ENCODE measurements at places on chromosomes 13 and 19.

- no peak for DNase-seq
These were observed 1040.6 kb upstream of the SLC10A2 start for GRCh38 chr13:104106705-104107393.

- DNase-seq = no peak
These were observed 171.7 kb upstream of the KLF12 start for GRCh38 chr13:74305876-74306275.

- peak; percentile 95 for DNase-seq
These were observed 1.3 kb downstream of the HMG20B start for GRCh38 chr19:3573858-3574637.

DNA sequence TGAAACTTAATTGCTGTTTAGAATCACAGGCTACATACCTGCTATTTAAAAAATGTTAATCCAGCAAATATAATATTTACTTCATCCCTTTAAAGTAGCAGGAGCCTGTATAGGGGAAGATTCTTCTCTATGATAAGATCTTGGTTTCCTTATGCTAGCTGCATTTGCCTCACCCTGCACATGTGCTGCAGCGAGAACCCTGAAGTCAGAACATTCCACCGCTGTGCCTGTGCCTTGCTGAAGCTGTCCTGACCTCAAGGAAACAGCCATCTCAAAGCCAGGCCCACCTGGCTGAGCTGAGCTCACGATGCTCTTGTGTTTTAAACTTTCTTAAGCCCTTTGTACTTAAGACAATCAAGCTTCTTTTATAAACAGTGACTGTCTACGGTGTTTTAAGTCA is 355.0 kb upstream of the PCDH20 start:
- no peak for DNase-seq

GRCh38 chr19:5694956-5695648 is 5.0 kb downstream of the RPL36 start:
- DNase-seq = no peak

- DNase-seq = no peak
These were observed 802.1 kb upstream of the SLITRK6 start for GRCh38 chr13:86601351-86601750.

DNA sequence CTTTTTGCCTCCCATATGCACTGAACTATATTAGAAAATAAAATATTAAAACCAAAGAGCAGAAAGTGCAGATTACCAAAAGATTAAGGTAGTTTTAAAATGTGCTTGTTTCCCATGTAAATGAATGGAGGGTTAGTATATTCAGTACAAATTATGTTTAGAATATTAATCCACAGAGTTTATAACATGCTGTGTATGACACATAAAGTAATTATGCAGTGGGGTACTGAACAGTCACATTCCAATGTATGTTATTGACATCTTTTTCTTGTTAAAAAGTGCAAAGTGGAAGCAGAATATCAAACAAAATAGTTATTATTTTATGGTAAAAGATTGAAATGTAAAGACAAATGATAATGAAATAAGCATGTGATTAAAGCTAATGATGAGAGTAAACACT is 79.3 kb downstream of the GPC6 start:
- no peak for DNase-seq

- no peak for DNase-seq
These were observed 492.5 kb upstream of the TSHZ3 start for GRCh38 chr19:31841755-31842154.

DNA sequence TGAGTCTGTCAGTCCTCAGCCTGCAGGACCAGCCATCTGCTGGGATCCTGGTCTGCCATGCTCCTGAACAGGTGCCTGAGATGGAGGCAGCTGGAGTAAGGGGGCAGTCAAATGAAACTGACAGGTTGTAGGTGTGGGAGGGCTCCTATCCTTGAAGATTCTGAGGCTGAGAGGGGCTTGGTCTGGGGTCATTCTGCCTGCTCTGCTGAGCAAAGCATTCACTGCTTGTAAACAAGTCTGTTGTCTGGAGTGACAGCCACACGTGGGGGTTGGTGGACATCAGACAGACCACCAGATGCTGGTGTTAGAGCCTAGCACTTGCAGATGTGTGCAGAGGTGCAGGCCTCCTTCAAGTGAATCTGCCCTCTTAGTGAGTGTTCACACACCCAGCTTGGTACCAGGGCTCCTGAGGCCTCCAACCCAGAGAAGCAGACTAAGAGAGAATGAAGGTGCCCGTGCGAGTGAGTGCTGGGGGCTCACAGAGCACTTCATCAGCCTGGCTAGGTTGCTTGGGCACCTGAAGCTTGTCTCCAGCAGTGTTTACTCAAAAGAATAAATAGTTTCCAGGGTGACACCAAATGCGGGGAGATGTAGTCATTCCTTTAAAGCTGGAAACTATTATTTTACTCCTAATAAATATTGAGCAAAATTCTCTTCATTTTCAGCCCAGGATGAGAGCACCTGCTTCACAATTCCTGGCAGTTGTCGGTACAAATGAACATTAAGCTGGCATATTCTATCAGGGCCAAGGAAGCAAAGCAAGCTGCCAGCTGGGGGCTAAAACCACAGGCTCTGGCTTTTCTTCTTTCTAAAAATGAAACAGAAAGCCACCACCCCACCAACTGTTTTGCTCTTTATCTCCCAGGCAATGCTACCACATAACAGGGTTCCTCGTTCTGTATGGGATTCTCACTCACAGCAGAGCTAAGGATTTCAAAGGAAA is 82.3 kb downstream of the RNASEH2B start:
- no peak for DNase-seq

DNA sequence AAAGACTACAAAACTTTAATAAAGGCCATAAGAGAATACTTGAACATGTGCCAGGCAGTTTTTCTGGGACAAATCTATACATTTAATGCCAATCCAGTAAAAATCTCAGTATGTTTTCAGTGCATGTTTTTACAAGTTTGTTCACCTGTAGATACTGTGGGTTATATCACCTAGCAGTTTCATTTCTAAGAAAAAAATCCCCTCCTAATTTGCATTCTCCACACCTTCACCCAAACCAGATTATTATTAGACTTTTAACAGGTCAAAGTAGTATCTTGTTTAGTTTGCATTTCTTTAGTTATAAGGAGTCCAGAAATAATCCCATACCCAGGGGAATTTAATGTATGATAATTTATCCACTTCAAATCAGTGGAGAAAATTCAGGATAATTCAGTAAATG is 17.0 kb upstream of the LPAR6 start:
- no peak for DNase-seq

GRCh38 chr19:58107778-58108545 is 9.9 kb upstream of the ZSCAN18 start:
- DNase-seq = no peak

DNA sequence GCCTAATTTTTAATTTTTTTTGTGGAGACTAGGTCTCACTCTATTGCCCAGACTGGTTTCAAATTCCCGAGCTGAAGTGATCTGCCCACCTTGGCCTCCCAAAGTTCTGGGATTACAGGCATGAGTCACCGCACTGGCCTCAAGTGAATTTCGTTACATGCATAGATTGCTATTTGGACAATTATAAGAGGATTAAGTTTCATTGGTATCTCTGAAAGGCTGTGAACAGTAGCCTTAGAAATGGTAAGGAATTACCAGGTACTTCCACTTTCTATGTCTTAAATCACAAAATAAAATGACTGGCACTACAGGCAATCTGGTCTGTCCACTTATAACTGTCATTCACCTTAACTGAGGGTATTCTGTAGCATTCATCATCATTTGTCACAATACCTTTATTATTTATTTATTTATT is 2.9 kb upstream of the CCDC9 start:
- DNase-seq = no peak

GRCh38 chr19:13976446-13976845 is 24.1 kb downstream of the DCAF15 start:
- no peak for DNase-seq

DNA sequence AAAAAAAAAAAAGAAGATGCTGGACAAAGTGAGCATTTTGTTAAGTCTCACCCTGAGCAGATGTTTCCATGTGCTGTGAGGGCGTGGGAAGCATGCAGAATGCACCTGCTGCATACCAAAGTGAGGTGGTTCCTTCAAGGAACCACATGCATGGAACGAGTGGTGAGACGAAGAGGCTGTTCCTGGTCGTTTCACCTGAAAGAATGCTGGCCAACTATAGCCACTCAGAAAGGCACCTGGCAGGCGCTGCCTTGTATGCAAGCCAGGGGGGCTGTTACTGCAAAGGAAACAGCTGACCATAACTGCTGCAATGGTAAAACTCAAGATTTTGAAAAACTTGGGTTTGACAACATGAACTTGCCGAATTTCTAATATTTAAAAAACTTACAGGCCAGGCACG is 14.7 kb downstream of the MIER2 start:
- no peak for DNase-seq

- no peak for DNase-seq
These were observed 68.1 kb upstream of the SLC10A2 start for GRCh38 chr13:103134271-103134670.

- no peak for DNase-seq
These were observed 5.8 kb downstream of the DOCK9 start for GRCh38 chr13:98972059-98972458.

Data from spleen (tissue), 13 donors.